ENCODE measurements at places on chromosomes 1 and 21.

DNA sequence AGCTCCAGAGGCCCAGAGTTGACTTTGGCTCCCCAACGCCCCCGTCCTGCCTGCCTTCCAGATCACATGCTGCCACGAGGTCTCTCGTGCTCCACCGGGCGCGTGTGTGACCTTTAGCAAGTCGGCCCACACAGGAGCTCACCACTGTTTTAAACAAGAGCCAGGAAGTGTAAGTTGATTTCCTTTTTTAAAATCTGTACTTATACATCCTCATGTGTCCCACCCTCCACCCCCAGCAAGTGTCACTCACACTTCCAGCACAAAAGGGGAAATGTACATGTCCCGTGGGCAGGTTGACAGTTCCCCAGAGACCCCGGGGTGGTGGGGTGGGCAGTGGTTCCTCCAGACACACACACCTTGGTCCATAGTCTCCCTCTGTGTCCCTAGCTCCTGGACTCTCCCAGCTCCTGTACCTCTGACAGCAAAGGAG lies 84.4 kb downstream of the STUM start:
- no peak for DNase-seq

DNA sequence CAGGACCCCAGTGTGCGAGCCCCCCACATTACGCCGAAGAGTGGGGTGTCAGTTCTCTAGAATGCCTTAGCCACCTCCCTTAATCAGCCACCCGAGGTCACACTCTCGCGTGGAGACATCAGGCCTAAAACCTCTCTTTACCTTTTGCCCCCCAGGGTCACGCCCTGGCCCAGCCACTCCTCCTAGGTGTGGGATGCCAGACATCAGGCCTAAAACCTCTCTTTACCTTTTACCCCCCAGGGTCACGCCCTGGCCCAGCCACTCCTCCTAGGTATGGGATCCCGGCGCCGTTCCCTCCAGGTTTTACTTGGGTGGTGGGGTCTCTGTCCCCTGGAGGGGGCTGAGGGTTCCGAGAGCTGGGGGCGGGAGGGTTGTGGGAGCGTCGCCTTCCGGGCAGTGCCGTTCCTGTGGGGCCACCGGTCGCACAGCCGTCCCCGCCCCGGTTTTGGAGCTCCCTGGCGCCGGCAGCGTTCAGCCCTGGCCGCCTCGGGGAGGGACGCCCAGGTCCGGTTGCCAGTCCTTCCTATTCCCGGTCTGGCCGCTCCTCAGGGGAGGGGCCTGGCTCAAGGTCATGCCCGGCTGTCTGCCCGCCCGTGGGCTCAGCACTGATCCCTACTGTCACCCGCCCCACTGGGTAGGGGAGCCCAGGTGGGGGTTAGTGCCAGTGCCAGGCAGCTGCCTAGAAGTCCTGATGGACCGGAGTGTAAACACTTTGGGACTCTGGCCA lies 882 bp downstream of the VPS13D start:
- no peak for DNase-seq

- DNase-seq: no peak
These were observed 96.8 kb upstream of the C1orf105 start for GRCh38 chr1:172323686-172324085.

GRCh38 chr1:119648620-119649004 lies 546 bp upstream of the ZNF697 start:
- DNase-seq: no peak

DNA sequence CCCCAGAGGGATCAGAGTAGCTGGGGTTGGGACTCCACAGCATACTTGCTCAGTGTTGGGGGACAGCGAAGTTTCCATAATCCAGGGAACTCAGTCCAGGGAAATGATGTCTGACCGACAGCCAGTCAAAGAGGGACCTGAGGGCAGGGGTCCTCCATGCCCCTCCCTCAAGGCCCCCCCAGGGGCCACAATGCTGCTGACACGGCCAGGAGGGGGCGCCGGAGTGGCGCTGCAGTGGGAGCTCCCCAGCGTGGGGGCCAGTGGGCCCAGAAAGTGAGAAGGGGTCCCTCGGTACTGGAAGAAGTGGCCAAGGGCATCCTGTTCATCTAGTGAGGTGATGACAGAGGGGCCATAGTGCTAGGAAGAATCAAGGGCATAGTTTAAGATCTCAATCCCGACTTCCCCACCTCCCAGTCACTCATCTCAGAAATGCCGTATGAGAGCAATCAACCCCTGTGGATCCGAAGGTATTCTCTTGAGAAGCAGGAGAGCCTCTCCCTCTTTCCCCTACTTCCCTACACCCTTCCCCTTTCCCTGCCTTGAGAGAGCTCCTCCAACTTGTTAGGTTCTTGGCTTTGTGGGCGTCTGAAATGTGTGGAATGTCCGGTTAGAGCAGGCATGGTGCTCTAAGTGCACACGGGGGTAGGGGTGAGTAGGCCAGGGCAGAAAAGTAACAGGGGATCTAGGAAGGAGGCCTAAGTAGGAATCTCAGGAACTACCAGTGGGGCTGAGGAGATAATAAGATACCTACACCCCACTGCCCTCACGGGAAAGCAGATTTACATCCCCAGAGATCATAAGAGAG lies 4.1 kb downstream of the NUDT17 start:
- DNase-seq: no peak

All from activated T-cell treated with anti-CD3 and anti-CD28 coated beads for 48 hours (primary cell).